ENCODE measurements at places on chromosomes 1 and 21. TPM values are rescaled to one million over a fixed set of nuclear protein-coding genes. Genes with fewer than 3 reads are reported as not detected.

The TMEM81 gene
- 1.5 TPM for total RNA-seq

The KIF26B gene
- 0.62 TPM for total RNA-seq

The SH2D5 gene
- total RNA-seq = 0.14 TPM

The PRAMEF9 gene
- total RNA-seq = not detected

The HCN3 gene
- total RNA-seq = 1.4 TPM

The TUFT1 gene
- 6.6 TPM for total RNA-seq

The IFI44 gene
- 32.7 TPM for total RNA-seq

The RXFP4 gene
- not detected for total RNA-seq

The OR2T29 gene
- not detected for total RNA-seq
